ENCODE measurements at places on chromosomes 1 and 21.

DNA sequence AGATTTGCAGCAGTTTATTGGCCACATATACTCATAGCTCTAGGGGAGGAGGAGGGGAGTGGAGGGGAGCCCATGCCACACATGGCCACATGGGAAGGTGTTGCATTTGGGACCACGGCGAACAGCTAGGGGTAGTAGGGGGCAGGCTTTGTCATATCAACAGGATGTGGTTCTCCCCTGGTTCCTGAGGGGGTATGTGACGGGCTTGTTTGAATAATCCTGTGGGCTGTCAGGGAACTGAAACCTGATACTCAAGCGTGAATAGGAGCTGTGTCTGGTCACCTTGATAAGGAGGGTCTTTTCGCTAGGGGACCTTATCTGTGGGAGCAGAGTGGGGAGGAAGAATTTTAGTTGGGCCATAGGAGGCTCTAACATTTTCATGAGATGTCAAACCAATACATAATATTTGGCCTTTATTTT, 264.7 kb downstream of the CTH start:
- DNase-seq: no peak

DNA sequence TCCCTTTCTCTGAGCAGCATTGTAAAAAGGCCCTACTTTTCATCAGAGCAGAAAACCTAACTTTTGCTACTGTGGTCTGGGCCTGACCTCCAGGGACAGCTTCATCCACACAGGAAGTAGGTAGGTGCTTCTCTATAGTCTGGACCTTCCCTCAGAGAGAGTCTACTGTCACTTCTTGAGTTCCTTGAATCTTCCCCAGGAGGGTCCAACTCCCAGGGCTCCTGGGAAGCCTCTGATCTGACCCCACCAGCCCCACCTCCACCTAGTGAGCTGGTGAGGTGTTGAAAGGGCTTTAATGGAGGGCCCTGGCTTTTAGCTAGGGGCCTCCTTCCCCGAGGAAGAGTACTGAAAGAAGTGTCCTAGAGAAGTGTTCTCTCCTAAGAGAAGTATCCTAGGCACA, 2.7 kb upstream of the VANGL2 start:
- DNase-seq: no peak

DNA sequence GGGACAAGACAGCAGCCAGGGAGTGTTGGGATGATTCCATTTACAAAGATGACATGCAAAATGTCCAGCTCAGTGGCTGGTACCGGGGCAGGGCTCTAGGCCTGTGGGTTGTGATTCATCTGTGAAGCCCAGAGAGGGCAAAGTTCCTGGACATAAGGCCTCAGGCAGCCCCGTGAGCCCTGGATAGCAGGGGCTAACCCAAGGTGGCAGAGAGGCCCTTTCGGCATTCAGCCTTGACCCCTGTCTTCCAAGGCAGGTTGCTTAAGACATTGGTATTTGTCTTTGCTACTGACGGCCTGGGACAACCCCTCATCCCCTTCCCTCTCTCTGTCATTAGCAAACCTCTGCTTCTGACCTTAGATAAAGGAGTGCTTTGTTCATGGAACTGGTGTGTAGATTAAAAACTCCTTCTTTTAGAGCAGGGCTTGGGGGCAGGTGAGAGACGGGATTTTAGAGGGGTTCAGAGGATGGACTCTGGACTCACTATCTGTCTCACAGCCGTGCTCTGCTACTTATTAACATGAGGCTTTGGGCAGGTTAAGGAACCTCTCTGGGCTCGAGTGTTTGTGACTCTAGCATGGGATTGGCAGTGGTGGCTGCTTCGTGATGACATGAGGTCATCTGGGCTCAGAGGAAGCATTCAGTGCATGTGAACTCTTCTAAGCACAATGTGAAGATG, 36.3 kb downstream of the TMEM51 start:
- no peak for DNase-seq

DNA sequence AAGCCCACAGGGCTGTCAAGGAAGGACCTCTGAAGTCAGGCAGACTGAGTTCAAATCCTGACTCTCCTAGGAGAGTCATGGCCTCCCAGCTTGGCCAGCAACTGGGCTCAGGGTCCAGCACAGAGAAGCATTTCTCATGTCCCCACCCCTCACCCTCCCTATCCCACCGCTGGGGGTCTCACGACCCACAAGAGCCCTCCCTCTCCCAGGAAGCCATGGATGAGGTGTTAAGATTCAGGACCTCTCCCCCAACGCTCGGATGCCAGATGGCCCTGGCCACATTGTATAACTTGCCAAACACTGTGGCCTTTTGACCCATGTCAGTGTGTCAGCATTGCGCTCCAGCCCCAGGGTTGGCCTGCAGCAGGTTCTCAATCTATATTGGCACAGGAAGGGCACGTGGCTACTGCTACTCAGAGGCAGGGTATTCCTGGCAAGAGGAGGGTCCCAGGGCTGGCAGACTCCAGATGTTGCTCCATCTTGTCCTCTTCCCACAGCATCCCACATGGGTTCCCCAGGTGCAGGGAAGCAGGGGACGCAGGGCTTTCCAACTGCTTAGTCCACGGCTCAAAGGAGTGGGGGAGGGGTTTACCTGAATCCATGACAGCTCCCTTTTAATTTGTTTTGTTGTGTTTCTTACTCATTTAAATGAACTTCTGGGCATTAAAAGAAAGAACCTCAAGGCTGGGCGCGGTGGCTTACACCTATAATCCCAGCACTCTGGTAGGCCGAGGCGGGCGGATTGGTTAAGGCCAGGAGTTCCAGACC, 10.5 kb downstream of the SLC2A1 start:
- DNase-seq: no peak
